Lower leg skin (tissue), 4 donors: ENCODE measurements at places on chromosomes 12 and 14.
A peak's percentile ranks its signal among the peaks of the same experiment; 100 is the strongest.

DNA sequence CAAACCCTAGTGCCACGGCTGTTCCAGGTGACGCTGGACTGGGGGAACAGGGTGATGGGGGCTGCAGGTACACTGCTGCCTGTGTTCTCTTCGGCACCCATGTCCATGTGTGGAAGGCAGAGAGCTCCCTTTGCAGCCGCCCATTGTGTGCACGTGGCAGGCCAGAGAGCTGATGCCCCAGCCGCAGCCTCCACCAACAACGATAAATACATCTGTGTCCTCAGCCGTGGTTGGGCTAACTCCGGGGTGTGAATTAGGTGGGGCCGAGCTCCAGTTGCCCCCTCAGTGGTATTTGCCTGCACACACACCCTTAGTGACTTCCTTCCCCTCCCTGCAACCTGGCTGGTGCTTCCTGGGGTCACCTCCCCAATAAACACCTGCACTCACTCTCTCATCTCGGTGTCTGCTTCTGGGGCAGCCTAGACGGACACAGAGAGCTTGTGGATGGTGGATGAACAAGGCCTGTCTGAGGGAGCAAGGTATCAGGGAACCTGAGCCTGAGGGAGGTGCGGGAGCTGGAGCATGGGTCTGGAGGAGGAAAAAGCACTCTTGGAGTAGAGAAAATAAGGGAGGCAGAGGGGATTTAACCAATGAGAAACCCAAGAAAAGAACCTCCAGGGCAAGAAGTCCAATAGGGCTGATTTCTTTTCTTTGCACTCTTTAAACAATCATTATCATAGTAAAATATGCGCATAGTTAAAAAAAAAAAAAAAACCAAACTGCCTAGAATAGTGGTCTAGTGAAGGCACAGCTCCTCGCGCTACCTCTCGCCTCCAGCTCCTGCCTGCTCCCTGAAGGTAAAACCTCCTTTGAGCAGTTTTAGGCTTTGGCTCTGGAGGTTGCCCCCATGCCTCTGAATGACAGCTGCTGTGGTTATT, 112.6 kb downstream of the ZNF664 start:
- DNase-seq: peak; percentile 28

DNA sequence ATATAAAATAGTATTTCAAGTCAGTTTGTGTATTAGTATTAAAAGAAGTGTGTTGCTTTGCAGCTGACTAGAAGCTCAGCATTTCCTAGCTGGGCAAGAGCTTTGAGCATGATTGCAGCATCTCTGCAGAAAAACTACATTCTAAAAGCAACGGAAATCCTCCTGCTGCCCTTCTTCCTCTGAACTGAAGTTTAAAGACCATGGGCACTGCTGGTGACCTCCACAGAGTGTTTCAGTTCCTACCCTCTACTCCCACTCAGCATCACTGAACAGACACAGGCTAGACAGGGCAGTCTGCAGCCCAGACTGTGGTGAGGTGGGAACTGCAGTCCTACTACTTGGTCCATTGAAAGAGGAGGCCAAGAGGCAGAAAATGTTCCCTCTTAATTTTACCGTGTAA, 59.0 kb downstream of the FAR2 start:
- no peak for DNase-seq

DNA sequence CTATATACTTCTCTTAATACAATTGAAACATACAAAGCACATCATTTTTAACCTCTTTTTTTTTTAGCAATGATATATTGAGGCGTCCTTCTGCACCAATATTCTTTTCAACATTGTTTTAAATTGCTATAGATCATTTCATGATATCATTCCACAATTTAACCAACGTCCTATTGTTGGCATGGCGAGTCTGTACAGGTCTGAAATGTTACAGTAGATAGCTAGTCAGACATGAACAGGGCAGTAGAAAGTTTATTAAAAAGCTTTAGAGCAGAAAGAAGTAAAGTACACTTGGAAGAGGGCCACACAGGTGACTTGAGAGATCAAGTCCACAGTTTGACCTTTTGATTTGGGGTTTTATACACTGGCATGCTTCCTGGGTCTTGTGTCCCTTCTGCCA, 279.0 kb downstream of the PAWR start:
- no peak for DNase-seq

DNA sequence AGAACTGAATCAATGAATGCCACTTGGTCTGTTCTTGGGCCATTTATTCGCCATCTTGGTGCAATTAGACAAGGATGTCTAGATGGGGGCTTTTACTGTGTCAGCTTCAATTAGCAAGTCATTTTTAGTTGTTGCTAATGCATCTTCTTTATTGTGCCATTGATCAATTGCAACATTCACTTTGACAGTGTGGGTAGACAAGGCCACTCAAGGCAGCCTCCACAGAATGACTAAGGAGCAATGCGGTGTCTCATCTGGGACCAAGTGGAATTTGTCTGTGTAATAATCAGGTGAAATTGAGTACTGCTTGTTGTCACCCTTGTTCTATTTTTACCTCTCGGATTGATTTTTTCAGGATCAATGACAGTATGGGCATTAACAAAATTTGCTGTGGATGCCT, 275.9 kb downstream of the CACNA1C start:
- DNase-seq: no peak

- peak; percentile 36 for DNase-seq
Observed at GRCh38 chr14:99605299-99605961, 1.4 kb upstream of the CCDC85C start.

- no peak for DNase-seq
Observed at GRCh38 chr12:848173-848865, 95.9 kb downstream of the WNK1 start.

GRCh38 chr12:1794440-1795090, 25.8 kb upstream of the LRTM2 start:
- DNase-seq: no peak

GRCh38 chr12:30967026-30967425, 40.5 kb downstream of the TSPAN11 start:
- no peak for DNase-seq

- DNase-seq: no peak
Observed at GRCh38 chr12:116165036-116165425, 112.5 kb downstream of the MED13L start.

GRCh38 chr12:50780013-50780412, 16.1 kb downstream of the ATF1 start:
- no peak for DNase-seq

DNA sequence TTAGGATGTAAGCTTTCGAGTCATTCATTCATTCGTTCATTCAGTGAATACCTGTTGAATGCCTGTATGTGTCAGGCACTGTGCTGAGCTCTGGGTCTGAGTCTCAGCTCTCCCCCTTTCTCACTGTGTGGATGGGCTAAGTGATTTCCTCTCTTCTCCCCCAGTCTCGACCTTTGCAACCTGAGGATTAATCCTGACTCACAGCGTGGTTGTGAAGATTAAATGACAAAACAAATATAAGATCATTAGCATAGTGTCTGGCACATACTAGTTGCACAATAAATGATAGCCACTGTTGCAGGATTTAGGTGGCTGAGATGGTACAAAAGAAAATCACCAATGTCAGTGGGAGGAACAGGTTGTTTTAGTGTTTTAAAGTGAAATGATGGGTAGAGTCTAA, 136.7 kb downstream of the GPR135 start:
- no peak for DNase-seq

GRCh38 chr12:95177201-95177768, 40.0 kb downstream of the FGD6 start:
- no peak for DNase-seq

GRCh38 chr12:50243507-50243906, 39.8 kb downstream of the LIMA1 start:
- DNase-seq: no peak

DNA sequence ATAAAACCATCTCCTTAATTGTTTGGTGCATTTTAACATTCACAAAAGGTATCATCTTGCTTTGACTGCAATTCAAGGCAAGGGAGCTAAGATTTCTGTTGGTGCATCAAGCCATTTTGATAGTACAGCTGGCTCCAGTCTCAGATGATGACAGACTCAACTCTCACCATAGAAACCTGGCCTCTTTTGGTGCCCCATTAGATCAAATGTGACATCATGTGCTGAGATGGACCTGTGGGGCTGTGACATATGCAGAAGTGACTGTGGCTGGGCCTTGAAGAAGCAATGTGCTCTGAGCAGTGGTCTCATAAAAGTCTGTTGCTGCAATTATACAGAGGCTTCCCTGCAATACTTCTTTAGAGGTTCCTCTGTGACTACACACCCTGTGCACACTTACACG, 88.4 kb downstream of the SLC2A13 start:
- no peak for DNase-seq
